ENCODE measurements at places on chromosomes 12 and 14.
A peak's percentile ranks its signal among the peaks of the same experiment; 100 is the strongest.

GRCh38 chr12:65994318-65994717 is 136.2 kb downstream of the LLPH start:
- no peak for DNase-seq

DNA sequence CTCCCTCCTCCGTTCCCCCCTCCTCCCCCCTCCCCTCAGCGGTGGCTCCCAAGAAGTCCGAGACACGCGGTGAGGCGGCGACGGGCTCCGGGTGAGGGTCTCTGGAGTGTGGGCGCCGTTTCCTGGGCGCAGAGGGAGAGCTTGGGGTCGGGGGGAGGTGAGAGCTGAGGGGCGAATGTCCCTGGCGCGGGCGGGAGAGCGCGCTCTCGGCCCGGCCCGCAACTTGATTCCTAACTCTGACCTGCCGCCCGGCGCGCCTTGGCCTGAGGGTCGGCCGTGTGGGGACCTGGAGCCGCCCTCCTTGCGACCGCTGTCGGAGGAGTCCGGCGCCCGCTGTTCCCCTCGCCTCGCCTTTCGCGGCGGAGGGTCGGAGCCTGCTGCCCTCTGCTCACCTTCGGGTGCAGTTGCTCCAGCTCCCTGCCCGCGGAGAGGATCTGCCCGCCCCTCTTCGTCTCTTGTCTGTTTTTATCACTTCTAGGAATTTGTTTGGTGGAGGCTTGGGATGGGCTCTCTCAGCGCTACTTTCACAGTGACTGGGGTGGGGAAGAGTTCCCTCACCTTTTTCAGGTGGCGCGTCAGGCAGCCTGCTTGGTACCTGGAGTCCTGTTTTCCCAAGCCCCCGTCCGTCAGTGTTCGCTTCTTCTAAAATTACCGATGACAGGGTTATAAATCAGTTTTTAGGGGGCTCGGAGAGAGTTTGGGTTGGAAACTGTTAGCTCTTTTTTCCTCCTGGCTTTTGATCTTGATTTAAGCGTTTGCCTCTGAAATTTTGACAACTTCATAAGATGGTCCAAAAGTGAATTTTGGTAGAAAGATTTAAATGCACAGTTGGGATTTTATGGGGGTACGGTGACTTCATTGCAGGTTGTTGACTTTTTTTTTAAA is 495 bp downstream of the ADIPOR2 start:
- peak; percentile 36 for DNase-seq

- DNase-seq, result peak; percentile 33
Observed at GRCh38 chr12:88957358-88957757, 377.1 kb upstream of the KITLG start.

- DNase-seq, result peak; percentile 83
Observed at GRCh38 chr12:68733661-68734071, 12.3 kb upstream of the SLC35E3 start.

DNA sequence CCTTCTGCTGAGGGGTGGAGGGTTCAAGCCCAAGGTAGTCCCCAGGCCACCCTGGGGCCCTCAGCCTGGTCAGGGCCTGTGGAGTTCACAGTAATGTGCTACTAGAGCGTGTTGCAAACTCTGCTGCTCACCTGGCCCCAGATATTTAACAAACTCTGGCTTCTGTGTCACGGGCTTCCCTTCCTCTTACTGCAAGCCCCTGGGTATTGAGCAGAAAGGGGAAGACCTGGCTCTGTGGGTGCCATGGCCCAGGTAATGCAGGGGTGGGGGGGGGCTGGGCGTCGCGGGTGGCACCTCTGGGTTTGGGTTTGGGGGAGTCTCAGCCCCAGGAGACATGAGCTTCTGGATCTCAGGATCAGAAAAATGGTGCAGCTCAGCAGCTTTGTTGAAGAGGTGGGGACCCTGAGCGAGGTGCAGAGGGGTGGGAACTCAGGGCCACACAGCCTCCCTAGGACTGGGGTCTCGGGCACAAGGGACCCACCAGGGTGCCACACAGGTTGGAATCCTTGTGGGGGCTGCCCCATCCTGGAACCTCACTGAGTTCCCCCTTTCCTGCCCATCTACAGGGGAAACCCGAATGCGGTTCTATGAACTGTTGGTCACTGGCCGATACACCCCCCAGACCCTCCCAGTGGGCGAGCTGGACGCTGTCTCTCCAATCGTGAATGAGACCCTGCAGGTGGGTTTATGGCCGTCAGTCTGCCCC is 4.0 kb downstream of the SETD1B start:
- DNase-seq, result no peak

GRCh38 chr12:94648578-94648977 is 1.8 kb downstream of the TMCC3 start:
- peak; percentile 55 for DNase-seq

DNA sequence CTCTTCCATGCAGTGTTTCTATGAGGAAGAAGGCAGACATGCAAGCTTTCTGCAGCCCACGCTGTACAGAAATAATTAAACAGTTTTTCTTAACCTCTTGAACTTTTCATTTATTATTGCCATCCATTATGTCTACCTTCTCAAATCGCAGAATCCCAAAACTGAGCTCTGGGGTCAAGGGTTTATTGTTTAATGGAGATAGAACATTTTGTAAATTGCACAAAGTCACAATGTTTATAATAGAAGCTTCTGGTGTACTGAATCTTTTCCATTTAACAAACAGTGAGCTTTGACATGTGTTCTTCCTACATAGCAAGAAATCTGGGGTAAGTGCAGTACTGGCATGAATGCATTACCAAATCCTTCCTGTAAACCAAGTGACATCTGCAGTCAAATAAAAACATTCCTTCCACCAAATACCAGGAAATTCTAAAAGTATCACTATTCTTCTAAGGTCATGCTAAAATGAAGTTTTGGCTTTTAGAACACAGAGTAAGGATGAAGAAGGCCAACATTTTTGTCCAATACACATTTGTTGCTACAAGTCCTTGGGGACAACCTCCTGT is 385.3 kb upstream of the DDHD1 start:
- no peak for DNase-seq

DNA sequence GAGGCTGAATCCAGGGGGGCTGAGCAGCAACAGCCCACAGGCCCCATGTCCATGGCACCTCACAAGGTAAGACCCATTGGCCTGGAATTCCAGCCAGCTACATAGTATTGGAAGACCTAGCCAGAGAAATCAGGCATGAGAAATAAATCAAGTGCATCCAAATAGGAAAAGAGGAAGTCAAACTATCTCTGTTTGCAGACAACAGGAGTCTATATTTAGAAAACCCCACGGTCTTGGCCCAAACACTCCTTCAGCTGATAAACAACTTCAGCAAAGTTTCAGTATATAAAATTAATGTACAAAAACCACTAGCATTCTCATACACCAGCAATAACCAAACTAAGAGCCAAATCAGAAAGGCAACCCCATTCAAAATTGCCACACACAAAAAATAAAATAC is 16.9 kb downstream of the PDE6H start:
- DNase-seq, result no peak

GRCh38 chr12:25242981-25243679 is 7.6 kb downstream of the KRAS start:
- DNase-seq, result peak; percentile 55

DNA sequence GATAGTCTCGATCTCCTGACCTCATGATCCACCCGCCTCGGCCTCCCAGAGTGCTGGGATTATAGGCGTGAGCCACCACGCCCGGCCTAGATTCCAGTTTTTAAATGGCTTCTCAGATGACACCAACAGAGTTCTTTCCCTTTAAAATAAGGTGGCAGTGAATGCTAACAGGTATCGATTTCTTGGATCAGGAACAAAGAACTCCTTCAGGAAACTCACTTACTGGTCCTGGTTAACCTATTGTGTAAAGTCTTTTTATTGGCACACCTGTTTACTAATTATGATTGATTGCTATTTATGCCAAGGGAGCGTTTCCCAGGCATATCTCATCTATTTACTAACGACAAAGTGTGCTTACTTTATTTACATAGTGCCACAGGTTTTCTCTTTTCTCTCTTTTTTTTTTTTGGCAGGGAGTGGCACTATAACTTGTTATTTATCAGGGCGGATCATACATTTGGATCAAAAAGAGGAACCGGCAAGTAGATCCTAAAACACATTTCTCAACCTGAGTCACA is 89.7 kb downstream of the GLT1D1 start:
- no peak for DNase-seq

DNA sequence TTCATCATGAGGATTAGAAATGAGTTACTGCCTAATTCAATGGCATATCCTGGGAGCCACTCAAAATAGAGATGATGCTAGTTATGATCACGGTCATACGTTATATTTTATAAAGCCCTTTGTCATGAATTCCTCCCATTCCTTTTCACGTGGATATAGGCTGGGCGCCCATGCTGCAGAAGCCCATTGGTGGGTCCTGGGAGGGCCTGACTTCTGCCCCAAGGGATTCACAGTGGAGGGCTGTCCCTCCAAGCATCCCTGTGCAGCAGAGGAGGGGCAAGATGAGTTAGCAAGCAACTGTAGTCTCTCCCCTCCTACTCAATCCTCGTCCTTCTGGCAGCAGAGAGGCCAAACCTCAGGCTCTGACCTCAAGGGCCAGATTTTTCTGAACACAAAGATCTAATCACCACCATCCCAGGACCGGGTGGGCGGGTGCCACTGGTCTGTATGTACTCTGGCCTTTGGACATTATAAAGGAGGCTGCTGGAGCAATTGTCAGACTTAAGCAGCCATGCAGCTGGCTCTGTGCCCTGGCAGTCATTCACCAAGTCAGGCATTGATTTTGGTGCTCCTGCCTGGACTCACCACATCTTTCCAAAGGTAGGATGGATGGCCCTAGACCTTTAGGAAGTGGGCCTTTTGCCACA is 8.6 kb downstream of the GLTP start:
- no peak for DNase-seq

DNA sequence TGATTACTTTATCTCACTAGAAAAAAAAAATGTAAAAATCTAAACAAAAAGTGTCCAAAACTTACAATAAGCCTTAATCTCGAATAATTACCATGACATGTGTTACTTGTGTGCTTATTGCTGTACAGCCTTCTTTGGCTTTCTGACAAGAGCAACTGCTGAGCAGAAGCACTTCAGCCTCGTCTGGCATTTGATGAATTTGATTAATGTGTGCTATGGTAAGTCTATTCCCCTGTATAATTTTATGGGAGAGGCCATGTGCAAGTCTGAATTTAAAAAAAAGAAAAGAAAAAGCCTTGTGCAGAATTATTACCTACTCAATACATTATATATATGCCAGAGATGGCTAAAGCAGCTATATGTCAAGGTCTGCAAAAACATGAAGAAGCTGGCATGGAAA is 113.9 kb downstream of the AEBP2 start:
- DNase-seq, result no peak

DNA sequence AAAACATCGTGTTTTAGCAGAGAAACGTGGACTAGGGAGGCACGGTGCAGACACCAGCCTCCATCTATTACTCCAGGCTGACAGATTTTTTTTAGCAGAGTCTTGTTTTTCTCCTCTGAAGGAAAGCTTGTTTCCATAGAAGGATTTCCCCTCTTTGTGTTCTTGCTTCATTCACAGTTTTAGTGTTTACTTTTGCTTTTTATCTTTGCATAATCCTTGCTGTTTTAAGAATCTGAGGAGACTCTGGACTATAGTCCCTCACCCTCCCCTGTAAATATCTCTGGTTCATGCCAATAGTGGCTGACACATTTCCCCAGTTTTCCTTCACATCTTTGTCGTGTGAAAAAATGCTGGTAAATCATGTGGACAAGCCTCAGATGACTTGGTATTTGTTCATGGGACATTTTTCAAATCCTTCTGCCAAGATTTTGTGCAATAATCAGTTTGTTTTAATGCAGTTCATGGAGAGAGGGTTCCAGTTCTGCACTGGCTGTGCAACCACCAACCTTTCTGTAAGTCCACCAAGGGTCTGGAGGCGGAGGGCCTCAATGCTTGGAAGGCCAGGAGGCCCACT is 39.9 kb upstream of the TMCC3 start:
- DNase-seq, result peak; percentile 15

DNA sequence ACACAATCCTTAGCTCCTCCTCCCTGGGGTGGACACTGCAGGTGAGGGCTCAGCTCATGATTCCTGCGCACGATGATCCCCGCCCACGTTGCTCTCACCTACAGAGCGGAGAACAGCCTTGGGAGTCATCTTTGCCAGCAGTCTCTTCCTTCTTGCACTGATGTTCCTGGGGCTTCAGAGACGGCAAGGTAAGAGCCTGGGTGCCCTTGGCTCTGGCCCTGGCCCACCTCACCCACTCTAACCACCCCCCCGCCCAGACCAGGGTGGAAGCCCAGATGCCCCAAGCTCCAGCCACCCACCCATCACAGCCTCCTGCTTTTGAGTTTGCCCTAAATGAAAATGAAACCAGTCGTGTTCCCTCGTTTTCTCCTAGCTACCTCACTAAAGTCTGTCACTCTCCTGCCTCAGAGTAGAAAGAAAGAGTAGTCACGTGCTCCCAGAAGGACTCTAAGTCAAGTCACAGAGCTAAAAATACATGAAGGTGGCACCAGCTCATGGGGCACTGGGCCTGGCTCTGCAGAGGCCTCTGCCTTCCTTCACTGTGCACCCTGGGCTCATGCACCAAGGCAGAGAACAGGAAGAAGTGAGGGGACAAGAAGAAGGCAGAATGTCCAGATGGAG is 9.0 kb downstream of the TAPBPL start:
- no peak for DNase-seq

DNA sequence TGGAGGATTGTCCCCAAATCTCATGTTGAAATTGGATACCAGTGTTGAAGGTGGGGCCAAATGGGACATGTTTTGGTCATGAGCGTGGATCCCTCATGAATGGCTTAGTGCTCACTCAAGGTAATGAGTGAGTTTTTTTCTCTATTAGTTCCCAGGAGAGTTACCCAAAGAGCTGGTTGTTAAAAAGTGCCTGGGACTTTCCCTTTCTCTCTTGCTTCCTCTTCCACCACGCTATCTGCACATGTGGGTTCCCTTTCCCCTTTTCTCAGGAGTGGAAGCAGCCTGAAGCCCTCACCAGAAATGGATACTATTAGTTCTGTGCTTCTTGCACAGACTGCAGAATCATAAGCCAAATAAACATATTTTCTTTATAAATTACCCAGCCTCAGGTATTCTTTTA is 465.4 kb downstream of the FSCB start:
- DNase-seq, result no peak

- DNase-seq, result no peak
Observed at GRCh38 chr12:101608301-101609133, 13.7 kb downstream of the MYBPC1 start.

DNA sequence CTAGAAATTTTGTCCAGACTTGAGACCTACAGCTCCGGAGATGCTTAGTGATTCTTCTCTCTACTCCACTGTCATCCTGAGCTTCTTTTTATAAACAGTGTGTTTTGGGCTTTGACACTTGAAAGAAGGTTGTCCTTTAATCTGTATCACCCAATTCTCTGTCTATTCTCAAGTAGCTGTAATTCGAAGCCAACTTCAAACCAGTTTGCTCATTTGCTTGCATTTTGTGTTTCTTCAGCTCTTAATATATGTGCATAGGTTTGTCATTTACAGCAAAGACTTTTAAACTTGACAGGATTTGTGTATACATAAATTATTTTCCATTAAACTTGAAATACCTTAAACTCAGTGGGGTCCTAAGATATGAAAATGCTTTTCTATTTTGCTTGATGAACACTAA is 16.4 kb upstream of the MYBPC1 start:
- DNase-seq, result no peak

- DNase-seq, result no peak
Observed at GRCh38 chr14:59292921-59293534, 104.6 kb downstream of the DAAM1 start.
